Globus pallidus (tissue), 1 donor: ENCODE measurements at places on chromosomes 3 and 15.

DNA sequence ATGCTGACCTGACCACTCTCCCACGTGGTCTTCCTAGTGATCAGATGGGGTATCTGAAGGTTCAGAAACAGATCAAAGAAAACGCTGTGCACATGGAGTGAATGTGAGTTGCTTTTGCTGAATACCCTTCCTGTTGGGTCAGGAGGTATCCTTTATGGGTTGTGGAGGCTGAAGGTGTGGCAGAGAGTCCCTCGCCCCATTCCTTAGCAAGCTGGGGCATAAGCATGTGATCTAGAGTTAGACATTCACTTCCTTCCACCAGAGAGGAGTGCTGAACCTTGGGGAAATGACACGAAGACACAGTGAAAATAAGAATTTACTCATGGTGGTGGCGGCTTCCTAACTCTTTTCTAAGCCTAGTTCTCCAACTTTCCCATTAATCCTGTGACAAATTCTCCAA is 27.8 kb upstream of the SPTBN5 start:
- DNase-seq = no peak

DNA sequence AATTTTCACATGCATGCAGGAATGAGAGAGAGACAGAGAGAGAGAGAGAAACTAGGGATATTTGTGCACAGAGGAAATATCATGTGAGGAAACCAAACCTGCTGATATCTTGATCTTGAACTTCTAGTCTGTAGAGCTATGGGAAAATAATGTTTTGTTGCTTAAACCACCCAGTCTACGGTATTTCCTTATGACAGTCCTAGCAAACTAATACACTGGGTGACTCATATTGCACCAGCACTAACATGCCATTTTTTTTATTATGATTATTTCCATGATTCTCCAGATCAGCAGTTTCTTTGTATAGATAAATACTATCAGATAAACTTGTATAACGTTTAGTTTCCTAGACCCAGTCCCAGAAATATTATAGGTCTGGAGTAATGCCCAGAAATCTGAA is 1259.0 kb downstream of the ZPLD1 start:
- no peak for DNase-seq

- DNase-seq = no peak
Observed at GRCh38 chr15:27575521-27575920, 523.6 kb downstream of the OCA2 start.

DNA sequence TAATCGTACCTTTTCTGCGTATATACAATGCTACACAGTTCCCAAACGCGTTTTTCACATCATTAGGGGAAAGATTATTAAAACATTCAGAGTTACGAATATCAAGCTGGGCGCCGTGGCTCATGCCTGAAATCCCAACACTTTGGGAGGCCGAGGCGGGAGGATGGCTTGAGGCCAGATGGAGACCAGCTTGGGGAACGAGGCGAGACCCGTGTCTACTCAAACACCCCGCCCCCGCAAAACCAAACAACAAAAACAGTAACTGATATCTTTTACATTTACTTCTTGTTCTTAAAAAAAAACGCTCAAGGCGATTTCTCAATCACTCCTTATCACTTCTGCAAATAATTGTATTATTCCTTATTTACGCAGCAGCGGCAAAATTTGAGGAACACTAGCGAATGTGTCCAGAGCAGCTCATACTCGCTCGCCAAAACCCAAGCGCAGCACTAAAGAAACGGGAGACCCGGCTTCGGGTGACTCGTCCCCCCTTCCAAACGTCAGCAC is 1.2 kb downstream of the ZBTB11 start:
- DNase-seq = peak; percentile 5

GRCh38 chr15:36066757-36067156 is 512.7 kb upstream of the CDIN1 start:
- no peak for DNase-seq

GRCh38 chr3:187750006-187750512 is 4.8 kb upstream of the BCL6 start:
- no peak for DNase-seq

DNA sequence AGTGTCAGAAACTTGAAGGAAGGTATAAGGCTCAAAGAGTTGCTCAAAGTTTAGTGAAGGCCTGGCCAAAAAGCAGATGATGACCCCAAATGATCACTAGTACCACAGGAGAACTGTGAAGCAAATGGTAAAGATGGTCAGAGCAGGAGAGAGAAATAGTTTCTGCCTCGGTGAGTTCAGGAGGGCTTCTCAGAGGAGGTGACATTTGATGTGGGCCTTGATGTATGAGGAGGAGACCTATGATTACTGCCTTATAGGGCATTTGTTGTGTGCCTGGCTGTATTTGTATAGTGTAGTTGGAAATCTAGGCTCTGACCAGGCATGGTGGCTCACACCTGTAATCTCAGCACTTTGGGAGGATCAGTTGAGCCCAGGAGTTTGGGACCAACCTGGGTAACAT is 50.4 kb downstream of the DNASE1L3 start:
- DNase-seq = no peak

GRCh38 chr15:91031796-91032195 is 9.4 kb upstream of the VPS33B start:
- DNase-seq = no peak

GRCh38 chr3:94098452-94098851 is 35.6 kb downstream of the NSUN3 start:
- DNase-seq = no peak

DNA sequence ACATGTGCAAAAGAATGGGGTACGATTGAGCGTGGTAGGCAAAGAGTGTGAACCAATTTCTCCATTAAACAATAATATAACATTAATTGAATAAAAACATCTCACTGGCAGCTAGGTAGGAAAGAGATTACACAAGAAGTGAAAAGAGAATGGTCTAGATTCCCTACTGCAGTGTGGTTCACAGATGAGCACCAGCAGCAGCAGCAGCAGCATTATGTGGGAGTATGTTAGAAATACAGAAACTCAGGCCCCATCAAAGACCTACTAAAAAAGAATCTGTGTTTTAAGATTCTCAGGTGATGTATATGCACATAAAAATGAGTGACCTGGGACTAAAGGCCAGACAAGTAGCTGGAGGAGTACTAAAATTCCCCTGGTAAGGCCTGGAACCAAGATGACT is 118.2 kb downstream of the ADAM10 start:
- DNase-seq = no peak

- no peak for DNase-seq
Observed at GRCh38 chr3:153574445-153574844, 412.4 kb downstream of the RAP2B start.

GRCh38 chr3:102193255-102193654 is 241.6 kb upstream of the ZPLD1 start:
- DNase-seq = no peak

GRCh38 chr3:161851941-161852566 is 355.4 kb downstream of the OTOL1 start:
- peak; percentile 8 for DNase-seq

GRCh38 chr3:23798876-23799275 is 6.9 kb upstream of the UBE2E1 start:
- no peak for DNase-seq

DNA sequence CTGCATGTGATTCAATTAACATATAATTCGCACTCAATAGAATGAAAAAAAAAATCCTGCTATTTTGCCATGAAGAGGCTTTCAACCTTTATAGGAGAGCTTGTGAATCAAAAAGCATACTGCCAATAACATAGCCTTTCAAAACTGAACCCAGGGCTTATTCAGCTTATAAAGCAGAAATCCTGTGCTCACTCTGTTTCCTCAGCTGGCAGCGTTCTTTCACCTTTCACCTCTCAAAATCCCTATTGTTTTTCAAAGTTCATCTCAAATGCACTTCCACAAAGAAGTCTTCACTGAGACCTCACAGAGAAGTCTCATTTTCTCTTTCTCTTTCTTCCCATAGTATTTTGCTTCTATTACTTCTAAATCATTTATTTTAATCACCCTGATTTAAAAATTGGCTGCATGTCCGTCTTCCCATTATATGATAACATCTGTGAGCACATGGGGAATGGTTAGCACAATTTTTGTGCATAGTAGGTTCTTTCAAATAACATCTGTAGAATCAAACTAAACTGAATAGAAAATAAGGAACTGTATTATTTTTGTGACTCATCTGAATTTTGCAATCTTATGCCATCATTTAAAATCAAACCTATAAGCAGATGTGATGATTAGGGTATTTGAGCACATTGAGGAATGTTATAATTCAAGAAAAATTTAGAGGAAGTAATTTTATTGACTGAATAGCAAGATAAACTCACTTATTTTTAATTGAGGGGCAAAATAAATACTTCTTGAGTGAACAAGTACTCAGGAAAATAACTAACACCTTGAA is 373.4 kb downstream of the NLGN1 start:
- no peak for DNase-seq

GRCh38 chr15:45428491-45428890 is 50.1 kb upstream of the GATM start:
- no peak for DNase-seq

GRCh38 chr15:33191591-33191990 is 2.9 kb downstream of the FMN1 start:
- no peak for DNase-seq

- no peak for DNase-seq
Observed at GRCh38 chr3:96931119-96931862, 116.9 kb downstream of the EPHA6 start.

DNA sequence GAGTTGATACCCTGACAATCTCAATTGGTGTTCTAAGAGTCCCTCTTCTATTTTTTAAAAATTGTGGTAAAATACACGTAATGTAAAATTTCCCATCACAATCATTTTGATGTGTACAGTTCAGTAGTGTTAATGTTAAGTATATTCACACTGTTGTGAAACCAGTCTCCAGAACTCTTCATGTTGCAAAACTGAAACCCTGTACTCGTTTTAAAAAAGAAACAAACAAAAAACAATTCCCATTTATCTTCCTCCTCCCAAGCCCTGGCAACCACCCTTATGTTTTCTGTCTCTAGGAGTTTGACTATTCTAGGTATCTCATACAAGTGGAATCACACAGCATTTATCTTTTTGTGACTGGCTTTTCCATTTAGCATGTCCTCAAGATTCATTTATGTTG is 28.7 kb upstream of the ALPK3 start:
- DNase-seq = no peak

DNA sequence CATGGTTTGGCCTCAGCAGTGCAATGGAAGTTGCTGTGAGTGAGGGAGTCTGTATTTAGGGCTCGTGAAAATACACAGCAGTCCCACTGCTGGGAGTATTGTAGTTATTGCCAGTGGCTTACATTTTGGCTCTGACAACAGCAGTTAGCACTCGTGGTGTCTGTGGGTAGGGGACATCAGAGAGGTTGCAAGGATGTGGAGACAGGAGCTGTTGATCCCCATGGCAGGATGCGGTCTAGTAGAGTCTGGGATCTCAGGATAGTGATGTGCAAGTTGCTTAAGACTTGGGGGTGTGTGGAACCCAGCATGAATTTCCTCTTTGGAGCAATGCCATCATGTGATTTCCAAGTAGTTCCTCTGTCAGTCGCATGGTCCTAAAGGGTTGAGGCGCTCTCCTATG is 59.9 kb downstream of the GALK2 start:
- no peak for DNase-seq

DNA sequence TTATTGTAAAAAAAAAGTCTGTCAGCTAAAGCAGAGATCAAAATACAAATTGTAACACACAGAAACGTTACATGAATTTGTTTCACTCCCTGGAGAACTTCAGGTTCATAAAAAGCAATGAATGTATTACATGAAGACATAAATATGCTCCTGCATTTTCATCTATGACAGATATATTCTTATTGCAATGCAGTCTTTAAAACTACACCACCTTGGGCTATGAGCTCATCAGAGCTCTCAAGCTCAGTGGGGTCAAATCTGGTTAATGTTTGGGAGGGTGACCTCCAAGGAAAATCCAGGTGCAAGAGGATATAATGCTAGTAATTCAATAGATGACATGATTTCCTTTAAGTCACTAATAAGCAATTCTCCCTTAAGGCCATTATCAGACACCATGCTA is 606.8 kb downstream of the EPHA3 start:
- DNase-seq = no peak

DNA sequence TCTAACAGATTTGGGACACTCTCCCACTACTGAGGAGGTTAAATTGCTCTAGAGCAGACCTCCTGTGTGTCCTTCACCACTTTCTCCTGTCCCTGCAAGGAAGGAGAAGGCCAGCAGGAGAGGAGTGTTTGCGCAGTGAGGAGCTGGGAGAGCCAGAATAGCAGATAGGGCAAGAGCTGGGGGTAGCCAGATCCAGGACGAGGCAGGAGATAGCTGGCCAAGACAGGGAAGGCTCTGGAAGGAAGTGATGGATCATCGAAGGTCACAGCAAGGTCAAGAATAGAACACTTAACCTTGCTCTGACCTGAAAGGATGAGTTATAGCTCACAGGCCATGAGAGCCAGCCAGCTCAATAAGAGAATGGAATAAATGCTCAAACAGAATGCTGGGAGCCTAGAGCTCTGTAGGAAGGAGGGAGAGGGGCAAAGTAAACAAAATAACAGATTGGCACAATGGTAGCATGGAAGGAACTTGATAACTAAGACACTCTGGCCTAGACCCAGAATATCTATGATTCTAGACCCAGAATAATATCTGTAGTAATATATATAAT is 37.5 kb upstream of the FSIP1 start:
- no peak for DNase-seq

DNA sequence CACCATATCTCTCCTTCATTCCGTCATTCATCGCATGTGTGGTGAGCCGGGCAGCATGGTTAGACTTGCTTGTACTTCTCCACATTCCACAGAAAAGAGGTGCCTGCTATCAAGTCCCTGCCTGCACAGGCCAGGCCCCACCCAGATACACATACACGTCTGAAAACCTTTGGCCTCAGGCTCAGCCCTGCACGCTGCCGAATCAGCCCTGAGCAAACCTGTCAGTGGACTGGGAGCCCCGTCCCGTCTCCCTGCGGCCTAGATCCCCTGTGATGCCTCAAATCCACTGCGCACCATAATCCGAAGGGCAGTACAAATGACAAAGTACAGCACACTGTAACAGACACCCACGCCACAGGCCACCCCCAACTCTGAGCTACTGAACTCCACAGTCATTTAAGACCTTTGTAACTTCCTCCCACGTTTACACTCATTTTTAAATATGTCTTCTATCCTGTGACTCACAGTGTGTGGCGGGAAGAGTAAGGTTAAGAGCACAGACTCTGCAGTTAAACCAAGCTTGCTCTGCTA is 67.1 kb downstream of the MB21D2 start:
- DNase-seq = no peak

DNA sequence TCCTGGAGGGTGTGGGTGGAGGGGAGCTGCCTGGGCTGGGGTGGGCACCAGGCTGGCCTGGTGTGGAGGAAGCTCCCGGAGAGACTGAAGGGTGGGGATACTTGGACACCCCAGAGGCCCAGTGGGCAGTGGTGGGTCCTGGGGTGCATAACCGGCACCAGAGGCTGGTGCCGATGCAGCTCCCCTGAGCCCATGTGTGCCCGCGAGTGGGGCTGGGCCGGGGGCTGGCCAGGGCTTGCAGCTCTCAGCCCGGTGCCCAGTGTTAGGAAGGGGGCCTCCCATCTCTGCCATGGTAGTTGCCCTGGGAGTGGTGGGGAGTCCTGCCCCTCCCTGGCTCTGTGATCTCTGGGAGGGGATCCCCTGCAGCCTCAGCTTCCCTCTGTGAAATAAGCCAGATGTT is 9.3 kb downstream of the PLXNA1 start:
- no peak for DNase-seq
